Skin of body (tissue), 3 donors: ENCODE measurements at places on chromosomes 2 and 18.

DNA sequence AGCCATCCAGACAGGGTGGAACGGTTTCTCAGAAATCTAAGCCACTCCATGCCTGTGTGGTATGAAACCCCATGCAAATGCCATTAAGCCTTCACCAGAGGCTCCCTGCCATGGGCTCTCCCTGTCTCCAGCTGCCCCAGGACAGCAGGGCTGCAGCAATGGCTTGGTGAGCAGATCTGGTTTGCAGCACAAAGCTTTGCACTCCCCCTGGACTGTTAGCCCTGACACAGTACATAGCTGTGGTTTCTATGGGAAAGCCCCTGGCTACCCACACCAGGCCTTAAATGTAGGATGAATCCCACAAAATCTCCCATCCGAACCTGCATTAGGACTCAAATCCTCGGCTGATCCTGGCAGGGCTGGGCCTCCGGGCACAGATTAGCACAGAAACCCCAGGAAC, 291.6 kb downstream of the TNS1 start:
- DNase-seq: no peak

DNA sequence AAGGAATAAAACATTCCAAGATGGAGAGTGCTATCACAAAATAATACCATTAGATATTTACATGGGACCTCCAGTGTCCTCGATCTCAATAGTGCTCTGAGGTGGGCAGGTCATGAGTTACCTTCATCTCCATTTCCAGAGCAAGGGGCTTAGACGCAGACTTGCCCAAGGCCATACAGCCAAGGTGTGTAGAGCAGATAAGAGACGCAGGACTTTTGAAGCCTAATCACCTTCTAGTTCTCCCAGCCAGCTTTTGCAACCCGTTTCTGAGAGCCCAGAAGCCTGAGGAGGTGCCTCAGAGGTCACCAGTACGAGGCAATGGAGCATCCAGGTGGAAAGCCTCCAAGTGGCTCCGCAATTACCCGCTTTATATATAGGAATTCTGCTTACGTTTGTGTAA, 294.7 kb downstream of the LNPK start:
- DNase-seq: no peak

- no peak for DNase-seq
These were observed 34.0 kb upstream of the KLF11 start for GRCh38 chr2:10009271-10009810.

DNA sequence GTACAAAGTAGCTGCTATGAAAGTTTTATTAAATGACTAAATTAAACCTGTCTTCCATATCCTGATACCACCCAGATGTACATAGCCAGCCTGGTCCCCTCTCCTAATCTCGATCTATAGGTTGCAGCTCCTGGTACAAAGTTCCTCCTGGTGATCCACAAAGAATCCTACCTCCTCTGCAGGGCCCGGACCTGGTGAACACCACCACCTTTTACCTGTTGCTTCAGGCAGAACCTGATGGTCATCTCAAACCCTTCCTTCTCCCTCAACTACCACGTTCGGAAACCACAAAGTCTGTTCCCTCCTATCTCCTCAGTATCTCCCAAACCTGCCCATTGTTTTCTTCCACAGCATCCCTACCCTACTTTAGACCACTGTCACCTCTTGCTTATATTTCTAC, 15.5 kb downstream of the FOXI3 start:
- DNase-seq: no peak

- no peak for DNase-seq
These were observed 108.7 kb downstream of the ZBTB7C start for GRCh38 chr18:48300463-48300961.

DNA sequence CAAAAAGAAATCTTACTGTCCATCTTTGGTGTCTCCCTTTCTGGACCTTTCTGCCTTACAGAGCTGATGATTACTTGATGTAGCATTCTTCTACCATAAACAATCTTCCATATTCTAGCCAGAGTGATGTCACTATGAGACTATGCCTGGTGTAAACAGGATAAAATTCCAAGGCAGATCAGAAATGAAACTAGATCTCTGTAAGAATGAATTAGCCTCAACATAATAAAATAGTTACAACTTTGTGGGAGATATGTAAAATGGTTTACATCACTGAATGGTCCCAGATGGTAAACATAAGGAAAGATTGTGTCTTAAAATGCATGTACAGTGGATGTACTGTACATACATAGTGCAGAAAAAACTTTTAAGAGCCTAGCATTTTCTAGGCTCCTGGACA, 112.3 kb upstream of the ZNF521 start:
- peak; percentile 92 for DNase-seq

GRCh38 chr2:3731829-3732228, 28.5 kb downstream of the DCDC2C start:
- DNase-seq: no peak

GRCh38 chr2:231781798-231782726, 980 bp upstream of the PDE6D start:
- peak; percentile 64 for DNase-seq

DNA sequence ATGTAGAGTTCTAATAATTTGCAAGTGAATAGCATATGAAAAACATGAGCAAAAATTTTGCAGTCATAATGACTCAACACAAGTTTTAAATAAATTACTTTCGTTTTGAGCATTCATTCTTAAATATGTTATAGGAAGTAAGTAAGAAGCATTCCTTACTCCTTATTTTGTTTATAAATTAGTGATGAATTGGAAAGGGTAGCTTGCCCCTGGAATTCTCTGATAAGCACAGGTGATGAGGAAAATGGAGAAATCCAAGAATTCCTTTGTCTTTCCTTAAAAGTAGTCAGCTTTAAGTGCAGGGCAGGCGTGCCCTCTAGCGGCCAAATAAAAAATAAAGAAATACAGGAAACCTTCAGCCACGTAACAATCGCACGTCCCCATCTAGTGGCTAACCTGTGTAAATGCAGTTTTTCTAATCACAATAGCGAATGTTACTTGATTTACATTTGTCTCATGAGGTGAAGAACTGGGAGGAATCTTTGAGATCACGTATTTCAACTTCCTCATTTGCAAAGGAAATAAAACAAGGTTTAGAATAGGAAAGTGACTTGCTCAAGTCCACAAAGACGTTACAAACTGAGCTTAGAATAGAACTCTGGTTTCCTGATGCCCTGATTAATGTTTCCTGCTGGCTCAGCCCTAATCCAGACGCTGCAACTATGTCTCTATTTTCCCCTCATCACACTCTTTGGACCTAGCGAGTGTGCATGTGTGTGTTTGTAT, 47.2 kb upstream of the ZNG1B start:
- DNase-seq: no peak
